Osteocyte (in vitro differentiated cells): ENCODE measurements at places on chromosomes 7 and 10.

DNA sequence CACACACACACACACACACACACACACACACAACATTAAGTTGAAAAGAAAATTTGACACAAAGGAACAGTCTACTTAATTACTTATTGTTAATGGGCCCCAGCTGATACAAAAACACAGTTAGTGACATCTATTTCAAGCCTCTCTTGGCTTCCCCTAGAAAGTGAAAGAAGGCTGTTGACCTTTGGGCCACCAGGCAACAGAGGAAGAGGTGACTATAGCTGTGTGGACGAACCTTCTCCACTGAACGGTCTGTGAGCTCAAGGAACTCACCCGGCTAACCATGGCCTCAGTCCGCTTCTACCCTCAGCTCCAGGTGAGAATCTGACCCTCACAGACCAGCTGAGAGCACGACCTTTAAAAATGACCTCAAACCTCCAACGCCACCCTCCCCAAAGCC, 32.9 kb upstream of the CALN1 start:
- DNase-seq = no peak

- peak; percentile 75 for DNase-seq
These were observed 35.2 kb downstream of the PPIF start for GRCh38 chr10:79382491-79382941.

- DNase-seq = no peak
These were observed 11.7 kb upstream of the CDK14 start for GRCh38 chr7:90584378-90584777.

DNA sequence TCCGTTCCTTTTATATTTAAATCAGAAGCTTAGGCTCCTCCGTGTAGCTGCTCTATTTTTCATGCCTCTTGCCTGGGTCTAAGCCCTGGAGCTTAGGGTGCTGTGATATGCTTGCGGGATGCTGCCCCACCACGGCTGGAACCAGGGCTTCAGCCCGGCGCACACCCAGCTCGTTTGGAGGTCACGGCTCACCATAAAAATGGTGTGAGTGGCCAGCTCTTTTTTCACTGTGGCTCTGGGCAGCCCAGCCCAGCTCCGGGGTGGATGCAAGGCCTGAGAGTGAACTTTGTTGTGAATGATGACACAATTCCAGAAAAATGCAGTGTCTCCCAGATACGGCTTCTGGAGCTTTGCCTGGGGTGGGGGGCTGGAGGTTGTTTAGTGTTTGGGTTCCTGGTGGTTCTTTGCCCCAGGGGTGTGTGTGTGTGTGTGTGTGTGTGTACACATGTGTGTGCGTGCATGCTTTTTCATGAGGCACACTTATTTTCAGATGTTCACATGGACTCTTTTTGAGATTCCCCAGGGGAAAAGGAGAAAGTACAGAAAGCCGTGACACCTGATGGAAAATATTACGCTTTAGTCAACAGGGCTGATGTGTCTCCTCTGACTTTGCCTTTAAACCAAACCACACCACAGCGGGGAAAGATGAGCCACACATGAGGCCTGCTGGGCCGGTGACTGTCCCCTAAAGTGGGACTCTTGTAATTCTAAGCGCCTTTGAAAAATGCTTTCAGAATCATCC, 46.2 kb downstream of the GRK5 start:
- peak; percentile 93 for DNase-seq

DNA sequence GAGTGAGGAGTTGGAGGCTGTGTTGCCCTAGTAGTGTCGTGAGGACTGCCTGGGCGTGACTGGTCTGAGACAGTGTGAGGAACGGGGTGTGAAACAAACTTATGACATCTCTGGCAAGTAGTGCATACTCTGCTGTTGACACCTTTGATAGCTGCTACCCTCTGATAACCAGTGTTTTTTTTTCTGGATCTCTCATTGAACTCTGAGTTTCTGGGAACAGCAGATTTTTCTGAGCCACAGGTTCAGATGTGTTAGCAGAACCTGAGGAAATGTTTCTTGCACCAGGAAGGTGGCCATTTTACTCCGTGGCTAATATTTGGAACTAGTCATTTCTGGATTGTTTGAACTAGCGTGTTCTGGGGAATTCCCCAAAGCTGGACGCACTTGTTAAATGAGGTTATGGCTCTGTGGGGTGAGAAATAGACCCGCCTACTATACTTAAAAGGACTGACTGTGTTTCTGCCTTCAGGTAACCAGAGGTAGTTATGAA, 52.9 kb downstream of the AUTS2 start:
- DNase-seq = no peak

GRCh38 chr7:130632111-130632510, 36.4 kb downstream of the COPG2 start:
- no peak for DNase-seq

DNA sequence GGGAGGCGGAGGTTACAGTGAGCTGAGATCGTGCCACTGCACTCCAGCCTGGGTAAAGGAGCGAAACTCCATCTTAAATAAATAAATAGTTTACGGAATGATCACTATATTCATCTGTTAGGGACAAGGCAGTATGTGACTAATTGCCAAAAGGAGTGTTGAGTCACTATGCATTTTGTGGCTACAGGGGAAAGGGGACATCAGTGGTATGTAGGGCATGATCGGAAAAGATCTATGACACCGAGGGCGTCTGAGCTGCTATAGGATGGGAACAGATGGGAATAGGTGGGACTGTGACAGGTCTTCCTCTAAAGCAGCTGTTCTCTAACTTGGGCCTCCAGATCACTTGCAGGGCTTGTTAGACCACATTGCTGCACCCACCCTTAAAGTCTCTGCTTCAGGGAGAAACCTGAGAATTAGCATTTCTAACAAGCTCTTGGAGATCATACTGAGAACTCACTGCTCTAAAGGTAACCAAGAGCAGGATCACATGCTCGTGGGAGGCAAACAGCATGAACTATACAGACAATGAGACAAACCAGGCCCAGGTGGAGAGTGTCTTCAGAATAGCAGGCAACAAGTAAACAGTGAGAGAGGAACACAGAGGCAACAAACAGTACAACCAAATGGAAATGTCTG, 65.1 kb upstream of the ITGA8 start:
- DNase-seq = no peak

DNA sequence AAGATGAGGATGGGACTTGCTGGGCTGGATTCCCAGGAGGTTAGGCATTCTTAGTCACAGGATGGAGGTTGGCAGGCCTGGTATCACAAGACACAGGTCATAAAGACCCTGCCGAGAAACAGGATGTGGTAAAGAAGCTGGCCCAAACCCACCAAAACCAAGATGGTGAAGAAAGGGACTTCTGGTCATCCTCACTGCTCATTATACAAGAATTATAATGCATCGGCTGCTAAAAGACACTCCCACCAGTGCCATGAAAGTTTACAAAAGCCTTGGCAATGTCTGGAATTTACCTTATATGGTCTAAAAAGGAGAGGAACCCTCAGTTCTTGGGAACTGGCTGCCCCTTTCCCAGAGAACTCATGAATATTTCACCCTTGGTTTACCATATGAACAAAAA, 345.5 kb upstream of the POM121L12 start:
- DNase-seq = no peak

DNA sequence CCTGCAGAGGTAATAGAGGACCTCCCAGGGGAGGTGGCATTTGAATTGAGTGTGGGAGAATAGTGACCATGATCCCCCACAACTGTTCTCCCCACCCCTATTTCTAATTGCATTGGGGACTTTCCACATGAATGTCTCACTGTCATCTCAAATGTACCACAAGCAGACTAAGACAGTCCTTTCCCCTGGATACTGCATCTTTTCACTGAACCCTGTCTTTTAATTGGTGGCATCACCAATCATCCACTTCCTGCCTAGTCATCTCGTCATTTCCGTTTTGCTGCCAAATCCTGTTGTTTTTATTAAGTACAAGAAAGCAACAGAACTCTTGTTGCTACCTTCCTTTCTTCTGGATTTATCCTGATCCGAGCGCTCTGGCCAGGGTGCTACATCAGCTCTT, 120.3 kb downstream of the NRP1 start:
- no peak for DNase-seq

- DNase-seq = no peak
These were observed 55.8 kb upstream of the ITGA8 start for GRCh38 chr10:15775513-15775912.

GRCh38 chr10:101932183-101932582, 88.6 kb upstream of the KCNIP2 start:
- DNase-seq = no peak

GRCh38 chr10:24272374-24272773, 63.4 kb downstream of the KIAA1217 start:
- peak; percentile 0 for DNase-seq

- DNase-seq = no peak
These were observed 132.6 kb downstream of the RGS10 start for GRCh38 chr10:119409906-119410305.

GRCh38 chr7:117138981-117139380, 183.9 kb downstream of the WNT2 start:
- no peak for DNase-seq

GRCh38 chr10:97224483-97225435, 39.0 kb upstream of the SLIT1 start:
- DNase-seq = no peak

GRCh38 chr7:1127001-1127400, 33.0 kb downstream of the ZFAND2A start:
- no peak for DNase-seq

- DNase-seq = no peak
These were observed 6.6 kb downstream of the UBE2D1 start for GRCh38 chr10:58341422-58341821.

DNA sequence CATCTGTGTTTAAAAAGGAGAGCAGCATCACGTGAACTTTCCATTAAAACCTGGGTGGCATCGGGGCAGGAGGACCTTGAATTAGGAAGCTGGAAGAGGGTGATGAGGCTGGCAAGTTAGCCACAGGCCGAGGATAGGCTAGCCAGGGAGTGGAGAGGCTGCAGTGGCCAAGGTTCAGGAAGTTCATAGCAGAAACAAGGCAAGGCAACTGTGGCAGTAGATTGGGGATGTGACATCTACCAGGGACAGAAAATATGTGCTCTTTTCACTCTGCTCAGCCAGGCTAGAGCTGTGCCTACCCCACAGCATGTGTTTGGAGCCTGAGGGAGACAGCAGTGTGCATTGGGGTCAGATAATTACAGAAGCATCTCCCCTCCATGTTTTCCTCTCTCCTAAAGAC, 2.2 kb upstream of the INPP5F start:
- DNase-seq = no peak

GRCh38 chr7:476736-477360, 42.8 kb downstream of the PDGFA start:
- no peak for DNase-seq

GRCh38 chr7:135147899-135148721, at the start of gene TMEM140:
TMEM140 (plus strand) TSS chr7:135148072; CDS start chr7:135164442, 16,370 bp downstream.
- no peak for DNase-seq

DNA sequence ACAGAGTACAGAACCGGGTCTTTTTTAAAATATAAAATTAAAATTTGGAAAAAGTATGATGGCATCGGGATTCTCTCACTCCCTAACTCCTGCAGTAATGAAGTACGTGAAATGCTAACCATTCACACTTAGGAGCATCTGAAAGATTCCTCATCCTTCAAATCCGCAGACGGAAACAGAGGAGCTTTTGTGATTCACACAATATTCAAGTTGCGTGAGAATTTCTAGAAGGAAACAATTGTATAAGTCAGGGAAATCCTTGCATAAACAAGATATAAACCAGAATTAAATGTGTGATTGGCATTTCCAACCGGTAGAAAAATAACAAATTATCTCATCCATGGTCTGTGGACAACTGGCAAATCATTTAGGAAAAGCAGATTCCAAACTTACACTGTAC, 103.2 kb upstream of the ADAM12 start:
- DNase-seq = no peak

DNA sequence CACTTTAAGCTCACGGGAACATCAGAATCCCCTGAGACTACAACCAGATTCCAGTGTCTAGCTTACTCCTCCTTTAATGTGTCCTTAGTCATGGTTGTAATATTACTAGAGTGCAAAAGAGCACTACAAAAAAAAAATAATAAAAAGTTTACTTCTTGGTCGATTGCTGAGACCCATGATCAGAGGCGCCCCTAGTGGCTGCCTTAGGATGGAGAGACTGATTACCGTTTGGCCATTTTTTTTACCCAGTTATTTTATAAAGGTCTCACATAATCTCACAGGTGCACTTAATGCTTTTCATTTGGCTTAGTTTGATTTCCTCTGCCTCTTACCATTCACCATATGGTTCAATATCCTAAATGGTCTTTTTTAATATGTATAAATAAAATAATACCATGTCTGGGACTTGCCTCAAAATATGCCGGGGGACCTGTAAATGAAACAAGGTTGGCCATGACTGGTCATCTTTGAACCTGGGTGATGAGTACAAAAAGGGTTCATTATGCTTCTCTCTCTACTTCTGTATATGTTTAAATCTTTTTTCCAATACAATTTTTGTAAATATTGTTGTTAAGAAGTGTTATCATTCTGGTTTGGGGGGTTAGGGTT, 331.5 kb upstream of the NFE2L3 start:
- no peak for DNase-seq

DNA sequence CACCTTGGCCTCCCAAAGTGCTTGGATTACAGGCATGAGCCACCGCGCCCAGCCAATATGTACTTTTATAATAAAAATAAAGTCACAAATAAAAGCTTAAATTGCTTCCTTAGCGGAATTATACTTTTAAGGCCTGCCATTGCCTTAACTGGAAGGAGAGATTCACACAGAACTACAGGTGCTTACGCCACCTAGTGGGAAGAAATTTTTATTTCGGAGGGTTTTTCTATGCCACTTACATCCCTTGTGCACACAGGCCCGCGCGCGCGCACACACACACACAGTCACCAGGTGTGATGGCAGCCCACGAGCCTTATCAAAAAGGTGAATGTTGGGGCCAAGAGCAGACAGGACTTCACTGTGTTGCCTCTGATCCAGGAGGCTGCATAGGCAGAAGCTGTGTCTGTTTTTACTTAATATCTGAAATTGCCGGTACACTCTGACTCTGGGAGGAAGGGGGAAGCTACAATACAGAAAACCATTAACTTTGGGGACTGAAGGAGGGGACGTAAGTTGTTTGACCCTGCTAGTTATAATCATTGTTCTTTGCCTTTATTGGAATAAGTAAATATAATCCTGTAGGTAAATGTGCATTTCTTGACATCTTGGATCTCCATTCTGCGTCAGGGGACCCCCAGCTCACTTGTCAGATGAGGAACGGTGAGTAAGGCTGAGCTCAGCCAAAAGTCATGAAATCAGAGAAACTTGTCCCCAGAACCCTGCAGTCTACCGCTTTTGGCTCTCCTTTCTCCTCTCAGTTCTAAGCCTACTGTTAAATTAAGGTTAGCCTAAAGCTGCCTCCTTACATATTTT, 87.1 kb downstream of the SLC16A9 start:
- DNase-seq = no peak

GRCh38 chr10:104657036-104657435, 15.9 kb downstream of the SORCS3 start:
- DNase-seq = no peak

GRCh38 chr7:73652541-73652949, 15.1 kb upstream of the VPS37D start:
- DNase-seq = no peak
